ENCODE measurements at places on chromosomes 7 and 10. TPM values are rescaled to one million over a fixed set of nuclear protein-coding genes. Genes with fewer than 3 reads are reported as not detected.

Gene GPR146
- 11.1 TPM for polyA plus RNA-seq

- peaks cover 7% of the 10 kb centered on the region for H3K36me3 ChIP-seq
- H3K4me1 ChIP-seq, result peaks cover 17% of the 10 kb centered on the region
- no peaks in the 10 kb centered on the region for H3K27me3 ChIP-seq
- DNase-seq, result no peak
- peak overlapping the region; percentile 62 for H3K4me3 ChIP-seq
Measured at GRCh38 chr10:484441-484924, 205.0 kb downstream of the DIP2C start.

DNA sequence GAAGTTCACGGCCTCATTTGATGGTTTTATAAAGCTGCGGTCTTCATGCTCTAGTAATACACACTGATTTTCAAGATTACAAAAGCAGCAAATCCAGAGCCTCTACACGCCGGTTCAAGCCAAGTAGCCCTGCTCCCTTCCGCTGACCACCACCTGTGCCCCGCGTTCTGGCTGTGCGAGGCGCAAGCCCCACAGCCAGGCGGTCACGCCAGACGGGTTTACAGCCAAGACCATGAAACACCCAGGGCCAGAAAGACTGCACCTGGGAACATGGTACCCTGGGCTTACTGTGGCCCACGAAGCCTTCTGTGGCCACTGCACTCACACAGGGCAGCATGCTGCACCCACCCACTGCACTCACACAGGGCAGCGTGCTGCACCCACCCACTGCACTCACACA lies 33.6 kb downstream of the GPER1 start:
- no peaks in the 10 kb centered on the region for H3K4me1 ChIP-seq
- H3K27me3 ChIP-seq, result no peaks in the 10 kb centered on the region
- no peak overlapping the region for H3K4me3 ChIP-seq
- no peak overlapping the region for H3K27ac ChIP-seq
- H3K36me3 ChIP-seq, result no peaks in the 10 kb centered on the region

GRCh38 chr7:118183428-118183785 lies 557 bp upstream of the LSM8 start:
- H3K36me3 ChIP-seq, result peaks cover 15% of the 10 kb centered on the region
- H3K27ac ChIP-seq, result peak overlapping the region; percentile 91
- H3K27me3 ChIP-seq, result no peaks in the 10 kb centered on the region
- peak overlapping the region; percentile 96 for H3K4me3 ChIP-seq
- H3K4me1 ChIP-seq, result peaks cover 36% of the 10 kb centered on the region

DNA sequence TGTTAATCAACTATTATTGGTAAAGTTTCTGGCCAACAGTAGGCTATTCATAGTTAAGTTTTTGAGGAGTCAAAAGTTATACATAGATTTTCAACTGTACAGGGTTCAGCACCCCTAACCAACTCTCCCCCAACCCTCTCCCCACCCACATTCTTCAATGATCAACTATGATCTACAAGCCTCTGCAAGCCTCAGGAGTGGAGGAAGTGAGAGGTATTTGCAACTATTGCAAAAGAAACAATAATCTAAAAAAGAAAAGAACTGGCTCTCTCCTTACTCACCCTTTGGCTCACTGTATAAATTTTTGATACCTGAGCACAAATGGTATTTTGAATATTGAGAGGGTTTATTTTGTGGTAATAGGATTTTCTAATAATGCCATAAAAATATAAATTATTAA lies 179.8 kb downstream of the IPMK start:
- no peak overlapping the region for H3K4me3 ChIP-seq
- no peaks in the 10 kb centered on the region for H3K36me3 ChIP-seq
- no peaks in the 10 kb centered on the region for H3K27me3 ChIP-seq
- no peaks in the 10 kb centered on the region for H3K4me1 ChIP-seq
- no peak overlapping the region for H3K27ac ChIP-seq
- DNase-seq, result no peak

GRCh38 chr7:45165857-45166256 lies 8.3 kb downstream of the RAMP3 start:
- no peaks in the 10 kb centered on the region for H3K27me3 ChIP-seq
- no peak overlapping the region for H3K4me3 ChIP-seq
- H3K4me1 ChIP-seq, result peaks cover 2% of the 10 kb centered on the region
- DNase-seq, result no peak
- no peak overlapping the region for H3K27ac ChIP-seq
- no peaks in the 10 kb centered on the region for H3K36me3 ChIP-seq

DNA sequence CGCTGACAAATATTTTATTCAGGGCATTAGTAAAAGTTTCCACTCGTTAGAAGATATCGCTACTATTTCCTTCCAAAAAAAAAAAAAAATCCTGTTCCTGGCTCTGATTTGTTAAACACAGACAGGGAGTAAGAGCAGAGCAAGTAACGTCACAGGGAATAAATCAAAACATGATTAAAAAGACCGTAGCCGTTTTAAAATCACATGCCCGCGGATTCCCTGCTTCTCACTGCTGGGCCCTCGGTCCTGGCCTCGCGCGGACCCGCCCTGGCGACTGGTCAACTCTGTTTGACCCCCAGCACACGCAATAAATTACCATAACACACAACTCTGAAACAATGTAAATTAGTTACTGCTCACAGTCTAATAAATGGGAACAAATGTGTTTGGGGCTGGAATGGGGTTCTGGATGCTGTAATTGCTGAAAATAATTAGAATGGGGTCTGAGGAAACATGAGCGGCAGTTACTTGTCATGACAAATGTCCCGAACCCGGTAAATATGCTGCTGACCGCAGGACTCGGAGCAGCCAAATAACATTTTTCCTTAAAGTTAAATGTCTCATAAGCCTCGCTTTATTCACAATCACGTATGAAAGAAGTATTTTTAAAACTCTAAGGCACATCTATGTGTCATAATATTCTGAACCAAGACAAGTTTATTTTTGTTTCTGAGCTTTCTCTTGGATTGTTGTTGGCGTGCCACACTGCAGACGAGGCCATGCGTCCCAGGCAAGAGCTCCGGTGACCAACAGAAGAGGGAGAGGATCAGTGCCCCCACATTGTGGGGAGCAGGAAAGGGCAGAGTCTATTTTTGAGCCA lies 17.9 kb downstream of the EBF3 start:
- peak overlapping the region; percentile 29 for H3K4me3 ChIP-seq
- H3K27me3 ChIP-seq, result no peaks in the 10 kb centered on the region
- DNase-seq, result no peak
- peak overlapping the region; percentile 77 for H3K27ac ChIP-seq

- H3K4me1 ChIP-seq, result no peaks in the 10 kb centered on the region
- no peak overlapping the region for H3K4me3 ChIP-seq
Measured at GRCh38 chr7:111098011-111098925, 7.3 kb downstream of the LRRN3 start.

DNA sequence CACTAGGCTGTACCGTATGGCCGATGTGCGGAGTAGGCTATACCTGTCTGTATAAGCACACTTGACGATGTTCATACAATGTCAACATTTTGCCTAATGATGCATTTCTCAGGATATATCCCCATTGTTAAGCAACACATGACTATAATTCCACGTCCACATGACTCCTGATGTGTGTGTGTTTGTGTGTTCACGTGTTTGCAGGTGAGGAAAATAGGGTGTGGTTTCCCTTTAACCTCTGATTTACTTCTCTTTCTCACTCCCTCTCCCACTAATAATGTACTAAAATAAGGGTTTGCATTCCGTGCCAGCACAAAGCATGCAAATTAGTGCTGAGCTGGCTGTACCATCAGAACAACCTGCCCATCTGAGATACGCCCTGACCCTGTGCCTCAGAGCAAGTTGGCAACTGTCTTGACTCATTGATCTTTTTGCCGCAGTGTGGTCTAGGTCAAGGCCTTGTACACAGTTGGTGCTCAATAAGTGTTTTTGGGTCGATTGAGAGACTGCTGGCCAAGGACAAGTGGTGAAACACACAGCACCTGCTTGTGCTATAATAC lies 64.6 kb upstream of the DOCK1 start:
- H3K27ac ChIP-seq, result no peak overlapping the region
- no peaks in the 10 kb centered on the region for H3K27me3 ChIP-seq
- H3K4me1 ChIP-seq, result no peaks in the 10 kb centered on the region
- no peak for DNase-seq

- H3K4me3 ChIP-seq, result no peak overlapping the region
- H3K27ac ChIP-seq, result no peak overlapping the region
- H3K36me3 ChIP-seq, result no peaks in the 10 kb centered on the region
- H3K27me3 ChIP-seq, result no peaks in the 10 kb centered on the region
- H3K4me1 ChIP-seq, result no peaks in the 10 kb centered on the region
Measured at GRCh38 chr7:84786073-84786472, 400.8 kb downstream of the SEMA3D start.

DNA sequence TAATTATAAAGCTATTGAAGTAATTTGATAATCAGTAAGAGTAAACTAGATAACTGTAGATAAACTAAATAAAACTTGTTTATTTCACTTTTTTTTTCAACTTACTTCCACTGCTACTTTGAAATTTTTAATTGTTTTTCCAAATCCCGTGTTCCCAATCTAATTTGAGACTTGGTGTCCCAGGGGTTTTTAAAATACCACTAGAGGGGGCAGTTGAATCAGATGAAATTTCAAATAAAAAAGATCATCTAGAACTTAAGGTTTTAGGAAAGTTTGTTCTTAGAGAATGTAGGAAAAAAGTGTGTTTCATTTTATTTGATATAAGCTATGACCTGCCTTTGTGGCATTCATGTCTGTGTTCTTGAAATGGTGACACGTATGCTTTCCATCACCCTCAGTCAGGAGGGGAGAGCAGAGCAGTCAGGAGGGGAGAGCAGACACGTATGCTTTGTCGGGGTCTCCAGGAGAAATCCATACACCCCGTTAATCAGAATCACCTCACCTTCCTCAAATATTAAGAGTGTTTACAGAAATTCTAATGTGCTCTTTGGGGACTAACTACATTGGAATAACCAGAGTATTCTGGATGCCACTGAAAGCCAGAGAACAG lies 49.9 kb downstream of the C10orf67 start:
- DNase-seq, result no peak
- no peaks in the 10 kb centered on the region for H3K36me3 ChIP-seq
- H3K4me1 ChIP-seq, result no peaks in the 10 kb centered on the region
- H3K27ac ChIP-seq, result no peak overlapping the region
- H3K4me3 ChIP-seq, result no peak overlapping the region

Gene CPXM2
- polyA plus RNA-seq, result 1.2 TPM

Gene PDCD4
- 18.2 TPM for polyA plus RNA-seq

GRCh38 chr7:149027611-149028345 lies 527 bp downstream of the PDIA4 start:
- H3K4me1 ChIP-seq, result peaks cover 5% of the 10 kb centered on the region
- peak overlapping the region; percentile 86 for H3K27ac ChIP-seq
- H3K27me3 ChIP-seq, result no peaks in the 10 kb centered on the region
- H3K4me3 ChIP-seq, result peak overlapping the region; percentile 84
- H3K36me3 ChIP-seq, result no peaks in the 10 kb centered on the region
- DNase-seq, result no peak

DNA sequence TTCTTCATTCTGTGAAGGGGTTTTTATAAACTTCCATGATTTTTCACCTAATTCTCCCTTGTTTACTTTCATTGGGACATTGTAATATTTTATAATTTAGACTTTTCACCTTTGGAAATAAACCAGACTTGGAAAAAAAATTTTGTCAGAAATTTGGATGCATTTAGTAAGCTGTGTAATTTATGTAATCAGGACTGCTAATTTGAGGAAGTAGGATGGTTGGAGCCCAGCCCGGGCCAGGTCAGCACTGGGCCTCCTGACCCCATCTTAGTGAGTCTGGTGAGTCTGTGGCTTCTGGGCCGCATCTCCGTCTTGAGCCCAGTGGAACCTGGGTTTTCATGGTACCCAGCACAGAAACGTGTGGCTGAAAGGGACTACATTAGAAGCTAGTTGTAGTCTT lies 27.6 kb upstream of the ZNF32 start:
- H3K4me1 ChIP-seq, result peaks cover 20% of the 10 kb centered on the region
- H3K27ac ChIP-seq, result no peak overlapping the region
- H3K36me3 ChIP-seq, result no peaks in the 10 kb centered on the region
- DNase-seq, result no peak

Gene RBP3
- polyA plus RNA-seq, result not detected

GRCh38 chr7:114658216-114658615 lies 243.6 kb downstream of the FOXP2 start:
- H3K27ac ChIP-seq, result no peak overlapping the region
- DNase-seq, result no peak
- H3K36me3 ChIP-seq, result no peaks in the 10 kb centered on the region
- H3K4me3 ChIP-seq, result no peak overlapping the region
- H3K4me1 ChIP-seq, result peaks cover 5% of the 10 kb centered on the region
- H3K27me3 ChIP-seq, result no peaks in the 10 kb centered on the region

DNA sequence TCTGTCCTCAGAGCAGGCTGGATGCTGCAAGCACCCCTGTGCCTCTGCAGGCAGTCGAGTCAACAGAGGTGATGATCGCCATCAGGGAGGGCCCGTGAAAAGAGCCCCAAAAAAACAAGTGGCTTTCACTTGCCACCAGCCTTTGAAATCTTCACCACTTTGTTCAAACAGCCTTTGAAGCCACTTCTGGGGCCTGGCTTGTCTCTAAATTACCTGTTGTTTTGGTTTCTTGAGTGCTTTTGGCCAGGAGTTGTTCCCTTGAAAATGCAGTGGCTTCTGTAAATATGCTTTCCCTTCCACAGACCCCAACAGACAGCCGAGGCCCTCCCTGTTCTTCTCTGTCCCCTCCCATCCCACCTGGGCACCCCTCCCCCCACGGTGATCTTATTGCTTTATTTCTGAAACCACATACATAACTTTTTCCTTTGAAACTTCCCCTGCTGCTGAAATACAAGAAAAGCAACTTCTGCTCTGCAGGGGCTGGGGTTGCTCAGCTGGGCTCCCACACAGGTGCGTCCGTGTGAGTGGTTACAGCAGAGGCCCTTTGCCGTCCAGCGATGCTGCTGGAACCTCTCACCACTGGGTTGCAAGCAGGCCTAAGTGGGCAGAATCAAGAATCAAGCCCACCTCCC lies 283.8 kb upstream of the SHH start:
- no peak overlapping the region for H3K27ac ChIP-seq
- peaks cover 15% of the 10 kb centered on the region for H3K27me3 ChIP-seq
- DNase-seq, result no peak
- no peaks in the 10 kb centered on the region for H3K4me1 ChIP-seq
- no peak overlapping the region for H3K4me3 ChIP-seq

DNA sequence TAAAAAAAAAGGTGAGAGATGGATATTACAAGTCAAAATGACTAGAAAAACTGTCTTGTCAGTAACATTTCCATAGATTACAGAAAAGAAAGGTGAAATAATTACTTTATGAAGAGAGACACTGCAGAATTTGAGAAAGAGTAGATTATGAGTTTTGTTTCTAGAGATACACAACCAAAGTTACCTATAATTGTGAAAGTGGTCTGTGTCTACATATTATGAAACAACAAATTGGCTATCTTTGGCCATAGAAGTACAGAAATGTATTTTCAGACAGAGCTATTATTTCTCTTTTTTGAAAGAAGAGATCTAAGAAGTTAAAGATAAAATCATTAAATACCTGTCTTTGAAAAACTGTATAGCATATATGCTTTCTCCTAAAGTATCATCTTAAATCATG lies 30.1 kb downstream of the KCND2 start:
- H3K27ac ChIP-seq, result no peak overlapping the region
- DNase-seq, result no peak
- no peaks in the 10 kb centered on the region for H3K27me3 ChIP-seq
- no peaks in the 10 kb centered on the region for H3K36me3 ChIP-seq

All from heart left ventricle (tissue), 16 donors.